ENCODE measurements at places on chromosomes 5 and 9.

GRCh38 chr5:142688281-142688989 is 2.5 kb upstream of the FGF1 start:
- no peak for DNase-seq

GRCh38 chr5:21774281-21774680 is 1078.9 kb downstream of the CDH12 start:
- DNase-seq, result no peak

DNA sequence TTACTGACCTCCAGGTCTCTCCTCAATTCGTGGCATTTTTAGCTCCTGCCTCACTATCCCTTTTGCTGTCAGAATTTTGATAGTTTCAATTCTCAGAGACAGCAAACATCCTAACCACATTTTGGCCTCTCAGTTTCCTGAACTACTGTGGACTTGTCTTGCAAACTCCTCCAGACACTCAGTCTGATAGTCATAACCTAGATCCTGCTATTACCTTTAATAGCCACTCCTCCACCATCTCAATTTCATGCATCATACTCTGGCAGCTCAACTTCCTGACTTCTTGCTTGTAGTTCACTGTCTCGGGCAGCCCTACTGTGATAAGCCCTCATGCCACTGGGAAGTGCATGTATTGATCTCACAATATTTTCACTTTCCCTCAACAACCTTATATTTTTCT is 481.8 kb upstream of the CDH18 start:
- no peak for DNase-seq

DNA sequence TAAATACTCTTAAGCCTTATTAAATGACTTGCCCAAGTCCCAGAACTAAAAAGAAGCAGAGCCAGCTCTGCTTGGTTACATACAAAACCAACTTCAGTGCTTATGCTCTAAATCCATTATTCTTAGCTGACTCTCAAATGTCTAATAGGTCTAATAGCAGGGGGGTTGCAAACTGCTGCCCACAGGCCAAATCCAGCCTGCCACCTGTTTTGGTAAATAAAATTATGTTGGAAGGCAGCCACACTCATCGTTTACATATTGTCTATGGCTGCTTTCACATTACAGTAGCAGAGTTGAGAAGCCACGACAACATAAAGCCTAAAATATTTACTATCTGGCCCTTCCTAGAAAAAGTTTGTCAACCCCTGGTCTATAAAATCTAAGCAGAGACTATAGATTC is 69.0 kb downstream of the KLHL3 start:
- DNase-seq, result no peak

GRCh38 chr5:83475935-83476814 is 4.6 kb downstream of the VCAN start:
- DNase-seq, result no peak

DNA sequence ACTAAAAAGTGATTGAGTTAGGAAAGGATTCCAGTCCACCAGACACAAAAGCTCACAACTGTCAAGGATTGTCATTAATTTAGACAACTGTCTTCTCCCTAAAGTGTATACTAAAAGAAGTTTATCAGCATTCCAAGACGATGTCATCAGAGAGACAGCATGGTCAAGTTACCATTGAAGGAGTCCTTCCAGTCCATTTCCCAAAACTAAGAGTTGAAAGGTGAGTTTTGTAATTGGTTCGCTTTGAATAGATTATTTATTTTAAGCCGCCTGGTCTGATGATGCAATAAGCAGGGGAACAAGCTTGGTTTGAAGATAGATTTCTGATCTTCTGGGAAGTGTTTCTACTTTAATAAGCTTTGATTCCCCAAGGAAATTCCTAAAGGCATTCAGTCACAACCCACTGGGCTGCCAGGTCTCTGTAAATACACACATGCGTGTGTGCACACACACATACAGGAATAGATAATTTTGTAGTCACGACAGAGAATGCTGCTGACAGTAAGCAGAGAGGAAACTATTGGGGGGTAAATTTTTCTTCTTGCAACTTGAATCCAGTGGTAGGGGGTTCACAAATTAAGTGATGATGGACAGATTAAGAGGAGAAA is 234.8 kb downstream of the PIK3R1 start:
- DNase-seq, result no peak

DNA sequence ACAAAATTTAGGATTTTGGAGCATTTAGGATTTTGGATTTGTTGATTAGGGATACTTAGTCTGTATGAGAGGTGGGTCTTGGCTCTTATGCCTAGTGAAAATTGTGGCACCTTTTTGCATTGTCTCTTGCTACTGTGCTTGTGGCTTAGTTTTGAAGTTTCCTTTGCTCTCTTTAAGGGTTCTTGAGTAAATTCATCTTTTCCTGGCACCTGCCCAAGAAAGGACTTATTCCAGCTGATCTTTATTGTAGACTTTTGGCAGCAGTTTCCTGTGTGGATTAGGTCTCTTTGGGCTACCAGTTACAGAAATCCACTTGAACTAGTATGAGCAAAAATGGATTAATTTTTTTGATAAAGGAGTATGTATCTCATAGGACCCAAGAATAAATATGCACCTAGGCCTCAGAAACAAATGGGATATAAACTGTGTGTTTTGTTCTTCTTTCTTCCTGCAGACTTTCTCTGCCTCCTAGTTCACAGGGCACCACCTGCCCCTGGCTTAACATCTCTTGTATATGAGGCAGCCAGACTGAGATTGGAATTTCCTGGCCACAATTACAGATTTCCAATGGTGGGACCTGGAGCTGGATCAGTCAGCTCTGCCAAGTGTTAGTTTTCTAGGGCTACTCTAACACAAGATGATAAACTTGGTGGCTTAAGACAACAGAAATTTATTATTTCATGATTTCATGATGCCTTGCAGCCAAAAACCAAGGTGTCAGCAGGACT is 44.6 kb downstream of the FOCAD start:
- no peak for DNase-seq

- DNase-seq, result no peak
Observed at GRCh38 chr5:53815471-53815870, 255.0 kb downstream of the NDUFS4 start.

DNA sequence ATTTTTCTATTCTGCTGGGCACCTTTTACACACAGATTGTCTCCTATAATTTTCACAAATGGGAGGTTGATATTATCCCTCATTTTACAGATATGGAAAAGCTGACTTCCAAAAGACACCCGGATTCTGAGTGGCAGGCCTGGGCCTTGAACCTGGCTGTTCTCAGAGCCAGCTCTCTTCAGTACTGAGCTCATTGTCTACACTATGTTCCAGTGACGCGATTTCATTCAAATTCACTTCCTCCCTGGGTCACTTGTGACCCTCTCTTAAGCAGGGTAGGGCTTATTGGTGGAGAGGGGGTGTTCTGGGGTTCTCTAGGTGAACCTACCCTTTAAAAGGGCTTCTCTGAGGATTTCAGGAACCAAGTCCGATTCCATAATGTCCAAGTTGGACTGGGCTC is 70.2 kb downstream of the ANKRD33B start:
- DNase-seq, result no peak

- DNase-seq, result no peak
Observed at GRCh38 chr5:52725065-52725746, 62.5 kb upstream of the ITGA1 start.

DNA sequence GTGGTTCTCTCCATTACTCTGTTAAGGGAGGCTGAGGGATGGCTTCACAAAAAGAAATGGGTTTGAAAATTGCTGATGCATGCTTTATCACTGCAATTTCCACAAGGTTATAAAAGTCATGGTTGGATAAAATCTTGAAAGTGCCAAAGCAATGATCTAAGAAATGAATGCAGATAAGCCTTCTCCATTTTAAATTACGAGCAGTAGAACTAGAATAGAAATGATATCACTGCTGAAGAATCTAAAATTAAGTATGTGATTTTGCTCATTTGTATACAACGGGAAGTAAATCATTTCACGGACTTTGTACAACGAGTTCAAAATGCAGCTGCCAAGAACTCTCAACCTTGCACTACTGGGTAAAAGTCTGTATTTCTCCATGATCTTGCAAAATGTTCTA is 299.0 kb downstream of the PRELID2 start:
- DNase-seq, result no peak

DNA sequence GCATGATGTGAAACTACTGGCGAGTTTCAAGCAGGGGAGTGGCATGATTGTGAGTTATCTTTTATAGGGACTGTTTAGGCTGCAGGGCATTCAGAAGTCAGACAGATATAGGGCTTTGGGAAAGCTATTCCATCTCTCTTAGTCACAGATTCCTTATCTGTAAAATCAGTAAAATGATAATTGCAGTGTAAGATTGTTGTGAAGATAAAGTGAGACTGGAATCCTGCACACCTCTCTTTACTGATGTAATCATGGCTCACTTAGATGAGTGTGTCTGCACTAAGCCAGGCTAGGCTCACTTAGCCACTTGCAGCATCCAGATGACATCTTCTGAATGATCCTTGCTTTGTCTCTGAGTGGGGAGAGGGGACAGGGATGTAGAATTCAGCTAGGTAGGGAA is 81.8 kb upstream of the MAMDC2 start:
- DNase-seq, result no peak

GRCh38 chr5:56700711-56701110 is 114.6 kb upstream of the MAP3K1 start:
- DNase-seq, result no peak

DNA sequence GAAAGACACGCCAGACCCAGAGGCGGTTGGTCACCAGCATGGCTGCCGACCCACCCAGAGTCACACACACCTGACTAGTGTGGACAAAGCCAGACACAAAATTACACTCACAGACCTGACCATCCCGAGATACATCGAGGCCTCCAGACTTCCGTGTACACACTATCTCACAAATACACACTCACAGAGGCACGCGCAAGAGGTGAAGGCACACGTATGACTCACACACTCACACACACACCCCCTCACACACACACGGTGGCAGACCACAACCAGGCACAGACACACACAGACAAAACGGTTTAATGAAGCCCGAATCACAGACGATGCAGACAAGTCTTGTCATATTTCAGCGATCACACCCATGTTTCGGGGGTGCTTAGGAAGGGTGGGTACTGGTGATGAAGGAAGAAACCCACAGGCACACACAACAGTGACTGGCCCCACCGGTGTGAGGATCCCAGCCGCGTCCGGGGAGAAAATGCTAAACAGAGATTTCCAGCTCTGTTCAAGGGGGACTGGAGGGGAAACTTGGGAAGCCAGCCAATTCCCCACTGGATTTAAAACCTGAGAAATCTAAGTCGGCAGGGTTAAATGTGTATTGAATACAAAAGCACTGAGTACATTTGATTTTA is 51.3 kb downstream of the CRB2 start:
- no peak for DNase-seq

DNA sequence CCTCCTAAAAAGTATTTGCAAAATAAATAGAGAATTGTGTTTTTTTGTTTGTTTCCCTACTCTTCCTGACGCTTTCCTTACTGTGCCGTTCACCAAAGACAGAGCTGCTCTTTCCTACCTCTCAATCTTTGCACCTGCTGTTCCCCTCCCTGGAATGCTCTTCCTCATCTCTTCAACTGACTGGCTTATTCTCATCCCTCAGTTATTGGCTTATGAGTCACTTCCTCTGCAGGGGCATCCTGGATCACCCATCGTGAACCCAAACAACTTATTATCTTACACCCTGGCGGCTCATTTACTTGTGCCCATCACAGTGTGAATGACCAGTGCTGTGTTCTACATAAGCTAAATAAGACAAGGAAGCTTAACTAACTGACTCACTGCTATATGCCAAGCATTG is 36.1 kb upstream of the CCNG1 start:
- DNase-seq, result no peak

DNA sequence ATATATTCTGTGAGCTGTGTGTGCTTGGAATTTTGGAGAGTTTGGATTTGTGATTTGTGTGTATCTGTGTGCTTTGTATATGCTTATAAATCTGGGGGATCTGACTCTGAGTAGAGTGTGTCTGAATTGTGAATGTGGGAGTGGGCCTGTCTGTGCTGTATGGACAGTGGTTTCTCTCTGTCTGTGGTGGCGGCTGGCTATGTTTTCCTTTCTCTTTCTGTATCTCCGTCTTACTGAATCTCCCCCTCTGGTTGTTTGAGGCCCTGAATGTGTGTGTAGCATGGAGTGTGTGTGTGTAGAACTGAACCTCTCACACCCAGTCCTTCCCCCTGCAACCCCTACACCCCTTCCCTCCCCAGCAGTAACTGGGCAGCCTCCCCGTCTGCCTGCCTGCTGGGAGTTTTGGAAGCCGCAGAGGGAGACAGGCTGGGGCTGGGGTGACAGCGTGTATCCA is 4.7 kb downstream of the CXXC5 start:
- DNase-seq, result no peak

- no peak for DNase-seq
Observed at GRCh38 chr9:103431809-103432208, 436.7 kb downstream of the CYLC2 start.

- no peak for DNase-seq
Observed at GRCh38 chr5:80283360-80283759, 27.5 kb upstream of the SERINC5 start.

GRCh38 chr5:145324101-145324500 is 511.0 kb downstream of the PRELID2 start:
- DNase-seq, result no peak

- no peak for DNase-seq
Observed at GRCh38 chr9:84293001-84293798, 47.4 kb downstream of the SLC28A3 start.

DNA sequence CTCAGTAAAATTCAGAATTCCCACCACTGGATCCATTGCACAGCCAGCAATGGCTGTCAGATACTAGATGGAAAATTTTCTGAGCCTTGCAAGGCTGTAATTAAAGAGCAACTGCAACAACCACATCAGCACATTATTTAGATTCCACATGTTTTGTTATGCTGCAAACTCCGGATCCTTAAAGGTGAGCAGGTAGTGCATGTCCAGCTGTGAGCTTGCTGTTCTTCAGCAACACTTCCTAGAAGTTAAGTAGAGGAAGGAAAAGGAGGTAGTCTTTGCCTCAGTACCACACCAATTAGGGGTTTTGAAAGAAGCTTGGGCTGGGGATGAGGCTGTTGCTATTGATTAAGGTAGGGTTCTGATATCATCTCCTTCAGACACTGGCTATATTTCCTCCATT is 144.3 kb downstream of the AUH start:
- no peak for DNase-seq

DNA sequence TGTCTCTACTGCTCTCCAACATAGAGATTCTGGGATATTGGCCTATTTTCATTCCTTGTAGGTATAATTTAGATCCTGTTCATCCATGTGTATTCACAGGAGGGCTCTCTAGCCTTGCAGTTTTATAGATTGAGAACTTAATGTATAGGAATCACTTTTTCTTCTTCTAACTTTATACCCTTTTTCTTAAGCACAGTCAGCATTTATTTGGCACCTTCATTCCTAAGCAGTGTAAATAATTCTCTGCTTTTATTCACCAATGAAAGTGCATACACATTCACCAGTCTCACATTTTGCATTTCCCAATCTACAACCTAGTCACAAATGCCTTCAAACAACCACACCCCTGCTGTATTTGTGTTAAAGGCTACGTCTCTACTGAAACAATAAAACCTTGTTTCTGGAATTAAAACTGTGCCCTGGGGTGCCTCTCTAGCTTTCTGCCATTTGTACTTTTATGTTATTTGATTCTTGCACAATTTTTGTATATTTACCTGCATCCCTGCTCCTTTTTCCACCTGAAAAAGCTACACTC is 49.3 kb downstream of the NREP start:
- DNase-seq, result no peak

- no peak for DNase-seq
Observed at GRCh38 chr5:19615071-19615470, 372.9 kb downstream of the CDH18 start.

All from NCI-H187 (cell line).